ENCODE measurements at places on chromosomes 3 and 15.

- no peak for DNase-seq
These were observed 56.0 kb downstream of the PDE8A start for GRCh38 chr15:85037641-85038040.

- no peak for DNase-seq
These were observed 56.9 kb upstream of the C3orf49 start for GRCh38 chr3:63762180-63762579.

GRCh38 chr3:195094191-195094921, 176.6 kb downstream of the XXYLT1 start:
- DNase-seq = no peak

GRCh38 chr15:50576166-50576565, 29.7 kb upstream of the USP50 start:
- no peak for DNase-seq

- DNase-seq = no peak
These were observed 29.0 kb upstream of the FURIN start for GRCh38 chr15:90839187-90840071.

GRCh38 chr3:148923592-148923991, 58.5 kb downstream of the CPA3 start:
- DNase-seq = no peak

Data from RKO (cell line).